ENCODE measurements at places on chromosomes 11 and 22.

DNA sequence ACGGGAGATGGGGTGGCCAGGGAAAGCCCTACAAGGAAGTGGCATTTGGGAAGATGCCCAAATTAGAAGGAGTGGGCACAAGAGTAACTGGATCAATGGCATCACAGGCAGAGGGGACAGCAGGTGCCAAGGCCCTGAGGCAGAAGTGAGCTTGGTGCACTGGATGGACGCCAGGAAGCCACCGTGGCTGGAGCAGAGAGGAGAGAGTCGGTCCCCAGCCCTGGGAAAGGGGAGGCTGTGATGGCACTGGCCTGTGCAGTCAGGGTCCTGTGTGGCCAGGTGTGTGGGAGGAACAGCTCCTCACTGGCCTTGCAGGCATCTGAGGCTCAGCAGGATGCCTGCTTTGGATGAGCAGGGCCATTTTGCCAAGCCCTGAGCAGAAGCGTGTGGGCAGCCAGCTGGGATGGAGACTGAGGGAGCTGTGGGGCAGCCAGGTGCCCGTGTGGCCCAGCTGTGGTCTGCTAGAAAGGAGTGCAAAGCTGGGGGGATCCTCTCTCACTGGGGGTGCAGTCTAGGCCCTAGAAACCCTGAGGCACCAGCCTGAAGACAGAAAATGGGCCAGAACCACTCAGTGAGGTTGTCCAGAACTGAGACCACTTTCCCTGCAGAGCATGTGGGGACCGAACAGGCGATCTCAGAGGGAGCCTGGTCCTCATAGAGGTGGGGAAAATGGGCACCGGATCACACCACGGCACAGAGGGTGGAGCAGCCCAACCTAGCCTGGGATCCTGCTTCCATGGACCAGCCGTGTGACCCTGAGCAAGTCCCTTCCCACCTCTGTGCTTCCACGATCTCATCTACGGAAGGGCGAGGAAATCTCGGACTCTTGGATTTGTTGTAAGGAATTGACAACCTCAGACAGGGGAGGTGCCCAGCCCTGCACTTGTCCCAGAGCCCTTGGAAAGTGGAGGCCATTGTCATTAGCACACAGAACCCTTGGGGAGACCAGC lies 78.6 kb upstream of the RTL6 start:
- DNase-seq, result no peak

GRCh38 chr11:86460461-86461385 lies 86.0 kb downstream of the CCDC81 start:
- no peak for DNase-seq

DNA sequence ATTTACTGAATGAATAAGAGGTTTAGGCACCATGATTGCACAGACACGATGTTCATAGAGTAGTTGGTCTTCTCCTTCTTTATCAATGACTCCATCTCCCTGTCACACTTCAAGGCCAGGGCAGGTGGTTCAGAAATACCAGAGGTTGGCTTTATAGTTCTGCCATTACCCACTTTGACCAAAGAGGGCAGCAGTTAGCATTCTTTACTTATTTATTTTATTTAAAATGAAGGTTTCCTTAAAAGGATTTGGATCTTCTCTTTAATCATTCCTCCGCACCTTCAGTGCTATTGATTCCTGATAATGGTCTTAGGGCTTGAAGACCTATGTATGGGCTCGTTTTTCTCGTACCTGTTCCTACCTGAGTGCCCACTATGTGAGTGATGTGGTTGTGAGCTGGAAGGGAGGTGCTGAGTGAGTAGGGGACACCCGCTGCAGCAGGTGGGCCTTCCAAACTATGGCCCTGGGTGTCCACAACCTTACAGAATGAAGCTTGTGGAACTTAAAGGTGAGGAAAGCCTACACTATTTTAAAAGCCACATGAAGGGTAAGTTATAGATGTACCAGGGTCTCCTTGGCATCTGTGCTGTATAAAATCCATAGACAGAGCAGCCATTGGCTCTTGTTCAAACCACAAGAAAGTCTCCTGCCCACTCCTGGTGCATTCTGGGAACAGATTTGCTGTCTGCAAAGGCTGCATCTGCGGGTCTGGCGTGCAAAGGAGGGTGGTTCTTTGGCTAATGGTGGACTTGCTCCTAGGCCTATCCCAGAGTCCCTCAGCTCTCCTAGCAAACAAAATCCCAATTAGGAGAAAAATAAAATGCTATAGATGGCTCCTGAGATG lies 35.0 kb downstream of the TIMP3 start:
- no peak for DNase-seq

- no peak for DNase-seq
Measured at GRCh38 chr11:112459001-112459400, 198.3 kb upstream of the PLET1 start.

- DNase-seq, result no peak
Measured at GRCh38 chr22:31681349-31682345, 19.6 kb upstream of the PISD start.

DNA sequence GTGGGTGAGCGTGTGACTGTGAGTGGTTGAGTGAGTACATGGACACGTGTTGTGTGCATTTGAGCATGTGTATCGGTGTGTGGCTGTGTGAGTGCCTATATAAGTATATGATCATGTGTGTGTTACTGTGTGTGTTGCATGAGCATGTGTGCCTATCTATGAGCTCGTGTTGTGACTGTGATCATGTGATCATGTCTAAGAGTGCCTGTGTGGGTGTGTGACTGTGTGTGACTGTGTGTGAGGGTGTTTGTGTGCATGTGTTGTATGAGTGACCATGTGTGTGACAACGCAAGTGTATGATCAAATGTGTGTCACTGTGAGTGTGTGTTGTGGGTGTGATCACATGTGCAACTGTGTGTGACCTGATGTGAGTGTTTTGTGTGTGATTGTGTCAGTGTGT lies 88.8 kb downstream of the UBASH3B start:
- DNase-seq, result no peak

GRCh38 chr11:124742555-124742954 lies 2.8 kb downstream of the NRGN start:
- no peak for DNase-seq

DNA sequence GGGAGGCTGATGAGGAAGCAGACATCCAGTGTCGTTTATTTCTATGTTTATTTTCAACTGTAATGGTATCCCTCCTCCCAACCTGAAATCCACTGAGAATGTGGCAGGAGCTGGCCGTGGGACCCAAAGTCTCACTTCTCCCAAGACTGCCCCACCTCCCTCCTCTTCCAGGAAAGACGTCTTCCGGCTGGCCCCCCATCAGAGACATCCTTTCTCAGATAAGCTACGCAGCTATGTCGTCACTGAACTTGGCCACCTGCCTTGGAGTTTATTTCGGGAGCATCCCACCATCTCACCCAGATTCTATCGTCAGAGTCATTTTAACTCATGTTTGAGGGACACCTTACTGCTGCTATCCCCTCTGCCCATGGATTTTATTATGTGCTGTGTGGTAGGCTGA lies 13.9 kb downstream of the TMEM184B start:
- DNase-seq, result peak; percentile 26

- peak; percentile 95 for DNase-seq
Measured at GRCh38 chr11:72308226-72309073, 64.5 kb upstream of the PHOX2A start.

- DNase-seq, result no peak
Measured at GRCh38 chr11:9823887-9824385, 160.1 kb downstream of the SWAP70 start.

GRCh38 chr11:62687508-62688396 lies 1.6 kb downstream of the LRRN4CL start:
- no peak for DNase-seq

GRCh38 chr11:28521075-28521474 lies 412.9 kb downstream of the METTL15 start:
- no peak for DNase-seq

- no peak for DNase-seq
Measured at GRCh38 chr11:1530686-1531448, 41.2 kb downstream of the DUSP8 start.

DNA sequence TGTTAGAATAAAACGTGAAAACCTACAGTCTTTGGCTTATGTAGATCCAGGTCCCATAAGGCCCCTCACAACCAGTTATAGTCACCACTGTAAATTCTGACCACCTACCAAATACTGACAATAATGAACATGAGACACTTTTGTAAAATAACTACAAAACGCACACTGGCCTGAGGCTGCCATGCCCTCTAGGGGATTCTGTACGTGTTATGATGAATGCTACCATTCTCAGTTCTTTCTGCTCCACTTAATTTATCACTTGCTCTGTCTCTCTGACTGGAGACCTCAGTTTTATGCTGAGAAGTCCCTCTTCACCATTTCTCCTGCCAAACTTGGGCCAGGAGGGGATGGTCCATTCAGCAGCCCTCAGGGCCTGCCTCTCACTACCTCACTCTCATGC lies 18.7 kb upstream of the TMPRSS5 start:
- no peak for DNase-seq

DNA sequence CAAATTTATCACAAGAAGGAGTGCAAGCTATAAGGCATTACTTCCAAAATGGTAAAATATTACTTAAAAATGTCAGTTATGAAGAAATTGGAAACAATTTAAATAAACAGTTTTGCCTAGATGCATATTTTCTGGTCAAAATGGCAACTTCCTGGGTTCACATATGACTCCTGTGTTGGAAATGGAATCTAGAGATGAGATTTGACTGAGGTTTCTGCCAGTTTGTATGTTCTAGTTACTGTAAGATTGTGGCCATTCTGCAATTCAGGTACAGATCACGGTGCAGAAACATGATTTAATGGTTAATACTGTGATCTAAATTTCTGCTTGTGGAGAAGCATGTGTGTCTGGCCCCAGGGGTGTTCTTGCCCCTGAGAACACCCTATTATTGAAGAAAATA lies 3.4 kb upstream of the OR4C6 start:
- DNase-seq, result no peak

- no peak for DNase-seq
Measured at GRCh38 chr11:133582750-133583149, 50.4 kb upstream of the OPCML start.

DNA sequence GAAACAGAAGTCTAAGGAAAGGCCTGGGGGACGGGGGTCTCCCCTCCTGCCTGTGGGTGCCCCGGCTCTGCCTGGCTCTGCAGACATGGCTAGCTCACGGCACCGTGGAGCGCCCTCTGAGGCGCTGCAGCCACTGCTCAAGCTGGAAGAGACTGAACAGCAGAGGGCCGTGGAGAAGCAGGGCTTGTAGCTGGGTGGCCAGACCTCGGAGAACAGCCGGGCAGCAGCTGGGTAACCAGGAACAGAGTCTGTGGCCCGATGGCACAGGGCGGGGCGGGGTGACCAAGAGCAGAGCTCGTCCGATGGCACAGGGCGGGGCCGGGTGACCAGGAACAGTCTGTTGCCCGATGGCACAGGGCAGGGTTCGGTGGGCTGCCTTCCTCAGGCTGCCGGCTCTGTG lies 18.1 kb downstream of the RNH1 start:
- no peak for DNase-seq

DNA sequence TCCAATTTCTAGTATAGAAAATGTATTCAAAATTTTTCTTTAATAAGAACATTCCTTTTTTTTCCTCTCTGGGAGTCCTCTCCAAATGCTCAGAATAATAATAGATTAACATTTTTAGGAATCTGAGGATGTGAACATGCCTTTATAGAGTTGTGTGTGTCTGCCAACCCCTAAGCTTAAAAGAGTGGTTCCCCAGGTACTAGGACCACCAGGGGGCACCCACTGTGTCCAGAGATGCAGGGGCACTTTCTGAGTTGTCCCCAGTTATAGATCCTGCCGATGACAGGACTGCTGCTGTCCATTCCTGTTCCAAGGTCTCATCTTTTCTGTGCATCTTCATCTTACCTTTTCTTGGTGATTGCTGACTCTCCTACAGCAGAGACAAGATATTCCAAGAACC lies 27.0 kb upstream of the MICAL2 start:
- DNase-seq, result no peak

DNA sequence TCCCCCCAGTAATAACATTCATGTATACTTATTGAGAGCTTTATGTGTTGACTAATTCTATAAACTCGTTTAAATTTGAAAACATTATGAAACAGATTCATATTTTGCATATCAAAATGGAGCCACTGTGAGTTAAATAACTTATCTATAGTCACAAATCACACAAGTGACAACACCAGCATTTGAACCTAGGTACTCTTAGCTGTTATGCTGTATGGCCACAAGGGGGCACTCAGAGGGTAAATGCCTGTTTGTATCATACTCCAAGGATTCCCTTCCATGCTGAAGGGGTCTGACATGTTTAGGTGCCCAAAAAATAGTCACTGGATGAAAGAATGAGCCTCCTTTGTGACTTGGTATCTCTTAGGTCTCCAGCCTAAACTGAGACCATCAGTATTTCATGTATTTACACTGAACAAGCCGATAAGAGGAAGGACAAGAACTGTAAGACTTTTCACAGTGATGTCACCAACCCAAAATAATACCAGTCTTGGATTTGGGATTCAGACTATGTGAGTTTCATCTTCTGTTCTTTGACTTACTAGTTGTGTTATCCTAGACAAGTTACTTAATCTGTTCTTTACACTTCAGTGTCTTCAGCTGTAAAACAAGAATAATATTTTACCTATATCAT lies 12.2 kb upstream of the OR52D1 start:
- DNase-seq, result peak; percentile 15

GRCh38 chr11:78219493-78220217 lies 30.9 kb downstream of the USP35 start:
- DNase-seq, result no peak

DNA sequence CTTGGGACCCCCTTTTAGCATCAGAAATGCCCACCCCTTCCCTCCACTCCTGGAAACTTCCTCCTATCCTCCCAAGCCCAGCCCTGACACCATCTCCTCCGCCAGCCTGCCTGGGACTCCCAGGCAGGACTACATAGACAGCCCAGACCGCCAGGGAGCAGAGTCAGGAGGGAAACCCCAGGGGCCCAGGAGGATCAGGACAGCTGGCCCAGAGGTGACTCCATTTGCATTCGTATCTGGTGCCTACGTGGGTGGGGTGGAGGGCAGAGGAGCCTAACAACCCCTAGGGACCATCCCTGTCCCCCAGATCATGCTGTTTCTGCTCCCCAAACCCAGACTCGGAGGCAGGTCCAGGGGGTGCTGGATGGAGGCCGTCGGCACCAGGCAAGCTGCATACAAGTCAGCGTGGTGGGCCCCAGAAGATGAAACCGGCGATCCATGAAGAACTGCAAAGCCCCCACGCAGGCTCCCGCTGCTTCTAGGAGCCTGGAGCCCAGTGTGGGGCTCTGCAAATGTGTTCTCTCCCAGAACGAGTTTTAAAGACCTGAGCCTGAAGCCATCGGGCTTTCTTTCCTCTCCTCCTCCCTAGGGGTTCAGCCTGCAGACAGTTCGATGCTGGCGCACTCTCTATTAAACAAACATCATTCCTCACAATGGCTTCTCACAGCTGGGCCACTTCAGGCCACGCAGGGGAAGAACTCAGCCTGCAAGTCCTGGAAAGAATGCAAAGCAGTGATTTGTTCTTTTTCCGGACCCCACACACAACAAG lies 1506.8 kb downstream of the BRD1 start:
- DNase-seq, result peak; percentile 5

GRCh38 chr11:35912883-35913624 lies 30.8 kb upstream of the LDLRAD3 start:
- no peak for DNase-seq

All from umbilical cord (tissue), 2 donors.